ENCODE measurements at places on chromosomes 12 and 14. TPM values are rescaled to one million over a fixed set of nuclear protein-coding genes. Genes with fewer than 3 reads are reported as not detected.

ASCL1 gene
- total RNA-seq, result not detected

DIO2 gene
- total RNA-seq, result not detected

VRTN gene
- not detected for total RNA-seq

DHH gene
- total RNA-seq, result 0.25 TPM

PLD4 gene
- total RNA-seq, result not detected

LRP1-AS gene
- not detected for total RNA-seq

- DNase-seq, result no peak
Observed at GRCh38 chr12:132118876-132119275, 25.2 kb downstream of the DDX51 start.

GRCh38 chr12:71441836-71442566 is 2.4 kb downstream of the LGR5 start:
- DNase-seq, result no peak

GRCh38 chr14:94752591-94753436 is 17.1 kb downstream of the GSC start:
- no peak for DNase-seq

DNA sequence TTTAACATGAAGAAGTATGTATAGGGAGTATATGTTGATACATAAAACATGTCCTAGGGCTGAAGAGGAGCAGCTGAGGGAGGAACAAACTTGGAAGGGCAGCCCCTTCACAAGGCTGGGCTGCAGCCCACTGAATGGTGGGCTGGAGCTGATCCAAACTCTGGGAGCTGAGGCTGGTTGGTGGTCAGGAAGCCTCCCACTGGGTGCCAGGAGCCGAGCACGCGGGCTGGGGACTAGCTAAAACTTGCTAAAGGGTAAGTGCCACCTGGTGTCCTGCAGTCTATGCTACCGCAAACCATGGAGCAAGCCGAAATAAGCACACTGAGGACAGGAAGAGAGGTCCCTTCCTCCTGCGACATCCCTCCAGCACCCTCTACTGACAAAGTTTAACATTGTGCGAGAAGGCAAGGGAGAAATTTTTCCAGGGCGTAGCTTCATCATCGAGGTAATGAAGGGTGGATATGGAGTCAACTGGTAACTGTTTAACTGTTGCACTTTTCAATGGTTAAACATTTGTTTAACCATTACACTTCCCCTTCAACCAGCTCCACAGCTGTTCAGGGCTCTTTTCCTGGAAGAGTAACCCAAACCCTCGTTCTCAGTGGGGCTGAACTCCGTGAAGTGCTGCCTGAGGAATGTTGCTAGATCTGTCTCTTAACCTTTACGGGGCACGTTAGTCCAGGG is 42.2 kb downstream of the EGLN3 start:
- DNase-seq, result no peak

DNA sequence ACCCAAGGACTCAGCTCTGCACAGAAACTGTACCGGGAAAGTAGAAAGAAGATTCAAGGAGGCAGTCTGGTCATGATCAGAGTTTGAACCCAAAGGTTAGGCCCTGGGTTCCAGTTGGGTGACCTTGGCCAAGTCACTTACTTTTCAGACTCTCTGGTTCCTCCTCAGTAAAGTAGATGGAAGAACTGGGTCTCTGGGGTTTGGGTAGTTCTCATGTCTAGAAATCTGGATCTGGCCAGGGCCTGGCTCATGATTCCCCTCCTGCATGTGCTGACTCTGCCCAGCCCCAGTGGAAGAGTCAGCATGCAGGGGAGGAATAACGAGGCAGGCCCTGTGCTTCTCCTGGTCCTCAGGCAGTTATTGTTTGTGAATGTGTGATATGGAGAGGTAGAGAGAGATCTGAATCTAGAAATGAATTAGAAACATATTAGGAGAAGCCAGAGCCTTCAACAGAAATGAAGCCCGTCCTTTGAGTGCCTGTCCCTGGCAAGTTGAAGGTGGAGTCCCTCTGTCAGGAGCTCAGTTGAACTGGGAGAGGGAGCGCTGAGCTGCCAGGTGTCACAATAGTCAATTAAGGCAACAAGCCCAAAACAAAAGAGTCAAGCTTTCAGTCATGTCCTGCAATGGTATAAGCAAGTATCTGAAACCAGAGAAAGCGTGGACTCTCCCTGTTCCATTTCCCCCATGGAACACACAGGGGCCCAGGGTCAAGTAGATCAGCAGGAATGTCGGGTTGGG is 131.3 kb upstream of the HIF1A start:
- no peak for DNase-seq

DNA sequence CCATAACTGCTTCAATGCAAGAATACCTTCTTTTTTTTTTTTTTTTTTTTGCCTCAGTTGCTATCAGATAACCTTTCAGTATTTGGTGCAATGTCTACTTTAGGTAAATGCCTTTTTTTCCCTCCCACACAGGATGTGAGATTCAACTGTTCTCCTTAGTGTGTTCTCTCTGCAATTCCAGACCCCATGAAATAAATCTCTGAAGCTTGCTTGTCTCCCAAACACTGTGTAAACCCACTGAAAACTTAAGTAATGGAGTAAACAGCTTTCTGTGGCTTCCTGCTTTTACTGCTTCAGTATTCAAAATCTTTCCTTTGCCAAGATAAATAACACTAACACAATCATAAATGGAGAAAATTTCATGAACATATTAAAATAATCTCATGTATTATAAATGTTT is 55.8 kb upstream of the CLEC14A start:
- DNase-seq, result no peak

DNA sequence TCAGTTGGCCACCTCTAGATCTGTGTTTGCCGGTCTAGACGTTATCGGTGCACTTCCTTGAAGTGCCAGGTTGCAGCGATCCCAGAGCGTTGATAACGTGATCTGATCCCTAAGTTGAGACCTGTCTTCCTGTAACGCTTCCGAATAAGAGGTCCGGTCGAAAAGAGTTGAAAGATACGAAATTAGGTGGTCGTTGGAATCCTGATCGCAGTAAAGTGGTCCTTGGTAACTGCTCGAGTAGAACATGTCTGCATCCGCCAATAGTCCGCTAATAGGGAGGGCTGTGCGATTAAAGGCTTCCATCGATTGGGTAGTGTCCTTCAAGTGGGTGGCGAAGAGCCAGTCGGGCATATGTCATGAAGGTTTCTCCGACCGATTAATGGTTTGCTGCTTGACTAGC is 2.7 kb downstream of the SRSF5 start:
- DNase-seq, result no peak

DNA sequence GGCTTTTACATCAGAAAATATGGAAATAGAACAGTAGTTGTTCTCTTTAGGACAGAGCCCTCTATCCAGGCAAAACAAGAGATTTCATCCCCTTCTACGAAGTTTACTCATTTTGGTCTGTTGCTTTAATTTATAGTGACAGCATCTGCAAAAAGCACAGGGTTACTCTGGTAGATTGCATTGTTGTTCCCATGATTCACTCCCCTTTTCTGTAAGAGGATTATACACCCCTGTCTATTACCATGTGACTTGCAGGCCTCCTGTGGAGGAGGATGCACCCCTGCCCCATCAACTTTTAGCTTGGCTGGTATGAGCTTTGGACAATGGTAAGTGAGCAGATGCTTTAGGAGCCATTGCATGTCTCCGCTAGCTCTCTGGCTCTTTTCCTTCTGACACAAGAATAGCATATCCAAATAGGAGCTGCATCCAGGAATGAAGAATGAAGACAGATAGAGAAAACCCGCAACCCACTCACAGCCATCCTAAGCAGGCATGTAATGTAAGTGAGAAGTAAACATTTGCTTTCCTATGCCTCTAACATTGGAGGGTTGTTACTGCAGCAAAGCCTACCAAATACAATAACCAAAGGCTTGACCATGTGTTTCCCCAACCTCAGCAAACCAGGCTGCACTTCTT is 304.2 kb downstream of the AKAP6 start:
- DNase-seq, result no peak

DNA sequence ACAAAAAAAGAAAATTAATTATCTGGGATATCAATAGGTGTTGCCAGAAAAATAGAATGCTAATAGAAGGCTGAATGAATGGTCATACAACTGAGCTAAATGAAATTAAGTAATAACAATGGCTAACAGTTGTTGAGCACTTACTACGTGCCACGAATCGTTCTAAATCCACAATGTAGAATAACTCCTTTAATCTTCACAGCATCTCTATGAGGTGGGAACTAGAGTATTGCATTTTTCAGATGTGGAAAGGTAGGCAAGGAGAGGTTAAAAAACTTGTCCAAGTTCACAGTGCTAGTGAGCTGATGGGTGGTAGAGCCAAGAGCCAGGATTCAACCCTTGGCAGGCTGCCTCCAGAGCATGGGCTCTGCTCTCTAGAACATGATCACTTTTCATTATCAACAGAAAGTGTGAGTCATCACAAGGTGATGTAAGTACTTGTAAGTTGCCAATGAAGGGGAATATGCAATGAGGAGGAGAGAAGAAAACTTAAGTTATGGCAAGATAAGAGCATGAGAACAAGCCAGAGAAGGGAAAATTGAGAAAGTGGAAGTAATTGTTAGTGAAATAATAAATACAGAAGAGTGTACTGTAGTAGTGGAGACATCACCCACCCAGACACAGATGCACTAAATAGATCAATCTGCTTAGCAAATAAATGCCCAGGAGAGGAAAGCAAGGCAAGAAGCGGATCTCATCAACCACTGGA is 122.1 kb downstream of the PRKD1 start:
- peak; percentile 82 for DNase-seq

DNA sequence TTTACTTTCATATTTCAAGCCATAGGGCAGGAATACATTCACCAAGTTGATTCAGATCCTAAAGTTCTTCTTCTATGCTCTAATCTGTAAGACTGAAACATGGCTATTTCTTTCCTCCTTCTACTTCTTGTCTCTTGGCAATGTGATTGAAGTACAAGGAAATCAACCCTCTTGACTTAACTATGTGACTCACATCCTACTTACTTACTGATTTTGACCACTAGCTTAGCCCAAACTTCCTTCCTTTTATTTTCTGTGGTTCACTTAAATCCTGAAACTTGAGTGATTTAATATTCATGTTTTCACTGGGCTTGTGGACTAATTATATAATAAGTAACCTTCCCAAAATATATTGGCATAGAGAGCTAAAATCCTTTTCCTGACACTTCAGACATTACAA is 111.2 kb upstream of the NOVA1 start:
- no peak for DNase-seq

DNA sequence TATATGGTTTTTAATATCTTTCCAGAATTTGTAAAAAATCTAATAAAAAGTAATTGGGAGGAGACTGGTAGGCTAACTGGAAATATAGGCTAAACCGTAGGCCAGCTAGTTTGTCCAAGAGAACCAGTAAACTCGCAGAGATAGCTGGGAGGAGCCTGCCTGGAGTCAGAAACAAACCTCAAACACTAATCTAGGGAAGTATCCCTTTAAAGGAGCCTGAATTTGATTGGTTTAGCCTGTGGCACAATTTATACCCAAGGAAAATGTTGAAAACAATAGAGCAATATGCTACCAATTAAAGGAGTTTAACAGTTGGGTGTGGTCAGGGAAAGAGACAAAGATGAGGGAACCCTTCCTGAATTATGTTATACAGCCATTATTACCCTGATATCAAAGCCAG is 109.6 kb downstream of the EML5 start:
- no peak for DNase-seq

GRCh38 chr12:18589316-18589715 is 148.5 kb downstream of the PLCZ1 start:
- no peak for DNase-seq

GRCh38 chr14:84202486-84202885 is 1327.5 kb upstream of the FLRT2 start:
- DNase-seq, result no peak

GRCh38 chr12:93379981-93380361 is 2.2 kb downstream of the NUDT4 start:
- DNase-seq, result peak; percentile 35
